ENCODE measurements at places on chromosomes 2 and 18. TPM values are rescaled to one million over a fixed set of nuclear protein-coding genes. Genes with fewer than 3 reads are reported as not detected.
A peak's percentile ranks its signal among the peaks of the same experiment; 100 is the strongest.

GRCh38 chr2:113376253-113376912 is 61.1 kb upstream of the ZNG1B start:
- no peak for DNase-seq

DNA sequence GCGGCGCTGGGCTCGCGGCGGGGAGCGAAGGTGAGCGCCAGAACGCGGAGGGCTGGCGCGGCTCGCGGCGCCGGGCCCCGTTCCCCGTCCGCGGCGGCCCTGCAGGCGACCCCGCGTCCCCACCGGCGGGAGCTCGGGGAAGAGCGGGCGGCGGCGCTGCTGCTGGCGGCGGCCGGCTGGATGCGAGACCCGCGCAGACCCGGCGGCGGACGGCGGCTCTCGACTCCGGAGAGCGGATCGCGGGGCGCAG is 213 bp downstream of the DOK6 start:
- DNase-seq: no peak

DNA sequence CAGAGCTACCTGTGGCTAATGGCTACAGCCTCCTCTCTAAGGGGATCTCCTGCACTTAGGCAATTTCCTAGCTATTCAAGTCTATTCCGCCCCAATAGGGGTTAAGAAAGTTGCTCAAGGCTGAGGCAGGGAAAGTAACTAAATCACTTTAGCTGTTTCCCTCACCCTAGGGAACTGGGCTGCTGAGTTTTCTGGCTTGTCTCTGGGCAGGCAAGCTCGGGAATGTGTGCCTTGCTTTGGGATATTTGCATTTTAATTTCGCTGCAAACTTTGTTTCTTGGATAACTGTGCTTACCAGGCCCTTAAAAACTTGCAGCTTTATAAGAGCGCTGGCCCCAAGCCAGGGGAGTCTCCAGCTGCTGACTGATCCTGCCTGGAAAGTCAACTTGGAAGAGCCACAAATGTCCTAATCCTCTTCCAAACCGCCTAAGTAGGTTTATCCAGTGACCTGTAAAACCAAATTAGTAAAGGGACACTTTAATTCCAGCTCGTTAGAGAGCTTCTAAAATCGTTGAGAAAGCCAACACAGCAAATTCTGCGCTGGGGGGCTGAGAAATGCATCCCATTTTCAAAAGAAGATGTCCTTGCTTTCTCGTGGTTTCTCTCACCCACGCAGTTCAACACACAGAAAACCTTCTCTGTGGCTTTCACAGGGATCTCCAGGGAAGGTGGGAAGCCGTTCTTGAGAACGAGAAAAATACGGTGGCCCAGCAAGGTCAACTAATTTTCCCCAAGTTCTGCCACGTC is 59.5 kb upstream of the SP3 start:
- DNase-seq: no peak

GRCh38 chr2:61658841-61659780 is 121.0 kb upstream of the XPO1 start:
- DNase-seq: peak; percentile 48

DNA sequence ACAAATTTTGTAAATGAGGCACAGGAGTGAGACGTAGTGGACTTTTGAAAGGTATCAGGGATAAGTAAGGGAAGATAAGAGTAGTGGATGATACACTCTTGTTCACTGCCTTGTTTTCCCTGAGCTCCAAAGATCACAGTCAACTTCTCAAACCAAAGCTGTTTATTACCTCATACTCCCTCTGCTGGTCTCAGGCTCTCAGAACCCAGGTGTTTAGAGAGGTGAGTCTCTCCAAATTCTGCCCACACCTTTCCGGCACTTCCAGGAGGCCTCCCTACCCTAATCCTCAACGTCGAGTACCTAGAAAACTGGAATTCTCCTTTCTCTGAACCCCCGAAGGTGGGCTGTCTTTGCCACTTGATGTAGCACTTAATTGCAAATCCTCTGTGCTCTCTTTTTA is 621.1 kb downstream of the BCL11A start:
- no peak for DNase-seq

DNA sequence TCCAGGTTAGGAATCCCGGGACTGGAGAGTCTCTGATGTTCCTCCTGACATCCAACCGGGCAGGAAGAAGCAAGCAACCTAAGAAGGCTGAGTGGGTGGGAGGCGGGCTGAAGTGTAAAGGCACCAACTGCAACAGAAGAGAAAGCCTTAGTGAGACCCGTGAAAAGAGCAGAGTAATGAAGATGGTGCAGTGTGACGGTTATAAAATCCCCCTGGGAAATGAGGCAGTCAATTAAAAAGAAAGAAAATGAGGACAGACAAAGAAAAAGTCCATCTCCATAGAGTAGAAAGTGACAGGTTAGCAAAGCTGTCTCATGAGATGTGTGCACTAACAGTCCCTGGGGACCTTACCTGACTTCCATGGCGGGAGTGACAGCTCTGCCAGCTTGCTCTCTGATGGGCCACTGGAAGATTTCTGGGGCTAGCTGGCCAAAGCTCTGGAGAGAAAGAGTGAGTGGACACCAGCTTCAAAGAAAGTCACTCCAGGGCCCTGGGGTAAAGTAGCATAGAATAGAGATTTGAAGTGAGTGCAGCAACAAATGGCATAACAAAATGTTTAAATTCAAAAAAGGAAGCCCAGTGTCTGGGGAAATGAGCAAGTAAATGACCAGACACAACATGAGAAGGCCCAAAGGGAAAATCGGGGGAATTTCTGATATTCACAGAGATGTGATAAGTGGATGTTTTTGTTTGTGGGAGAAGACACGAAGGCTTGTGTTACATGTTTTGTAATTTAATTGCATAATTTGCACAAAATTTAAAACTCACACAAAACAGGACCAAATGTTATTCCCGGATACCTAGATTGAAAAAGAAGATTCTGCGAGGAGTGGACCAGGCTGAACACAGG is 44.1 kb upstream of the IGFBP2 start:
- no peak for DNase-seq

GRCh38 chr2:51108794-51109193 is 76.9 kb upstream of the NRXN1 start:
- no peak for DNase-seq

DNA sequence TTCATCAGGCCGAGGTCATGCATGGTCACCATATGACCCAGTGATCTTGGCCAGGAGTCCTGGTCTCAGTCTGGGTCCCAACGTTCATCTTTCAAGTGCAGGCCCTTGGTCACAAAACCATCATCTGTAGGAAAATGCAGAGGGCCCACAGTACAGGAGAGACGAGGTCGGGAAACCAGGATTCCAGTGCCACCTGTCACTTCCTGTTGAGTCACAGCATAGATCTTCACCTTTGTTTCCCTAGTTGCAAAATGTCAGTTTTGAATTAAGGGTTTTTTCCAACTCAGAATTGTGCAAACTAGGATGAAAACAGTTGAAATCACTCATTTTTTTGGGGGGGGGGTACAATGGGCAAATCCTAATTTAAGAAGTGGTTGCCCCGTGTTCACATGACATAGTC is 162.2 kb downstream of the INSIG2 start:
- DNase-seq: no peak

GRCh38 chr2:145593280-145593679 is 1073.4 kb upstream of the ZEB2 start:
- no peak for DNase-seq

- DNase-seq: no peak
Observed at GRCh38 chr2:3594493-3595281, at the start of gene COLEC11. Gene COLEC11, plus strand, starts transcription at chr2:3595112. Its CDS starts 9,229 bp downstream, at chr2:3604341.

DNA sequence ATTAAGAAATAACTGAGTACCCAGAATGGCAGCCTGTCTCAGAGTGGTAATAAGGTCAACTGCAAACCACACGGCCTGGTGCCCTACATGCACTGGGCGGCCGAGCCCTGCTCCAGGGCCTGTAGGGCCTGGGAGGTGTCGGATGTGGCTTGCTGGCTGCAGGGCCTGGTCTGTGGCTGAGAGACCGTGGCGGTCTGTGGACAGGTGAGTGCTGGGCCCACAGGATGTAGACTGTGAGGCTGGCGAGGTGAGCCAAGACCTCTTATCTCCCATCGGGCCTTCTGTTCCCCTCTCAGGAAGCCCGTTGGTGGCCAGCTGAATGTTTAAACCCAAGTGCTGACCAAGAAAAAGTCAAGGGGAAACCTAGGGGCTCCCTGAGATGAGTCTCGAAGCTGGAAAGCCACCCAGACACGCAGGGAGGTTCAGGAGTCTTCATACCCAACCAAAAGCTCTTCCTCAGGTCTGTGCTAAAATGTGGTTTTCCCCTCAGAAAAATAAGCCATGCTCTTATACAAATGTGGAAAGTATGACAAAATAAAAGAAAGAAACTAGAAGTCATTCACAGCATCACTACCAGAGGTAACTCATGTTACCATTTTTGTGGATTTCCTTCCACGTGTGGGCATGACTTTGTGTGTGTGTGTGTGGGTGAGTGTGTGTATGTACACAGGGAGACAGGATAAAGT is 47.7 kb upstream of the CTDP1 start:
- no peak for DNase-seq

- no peak for DNase-seq
Observed at GRCh38 chr2:215466097-215466909, 30.4 kb upstream of the FN1 start.

GRCh38 chr18:40133253-40133652 is 1821.8 kb upstream of the PIK3C3 start:
- no peak for DNase-seq

DNA sequence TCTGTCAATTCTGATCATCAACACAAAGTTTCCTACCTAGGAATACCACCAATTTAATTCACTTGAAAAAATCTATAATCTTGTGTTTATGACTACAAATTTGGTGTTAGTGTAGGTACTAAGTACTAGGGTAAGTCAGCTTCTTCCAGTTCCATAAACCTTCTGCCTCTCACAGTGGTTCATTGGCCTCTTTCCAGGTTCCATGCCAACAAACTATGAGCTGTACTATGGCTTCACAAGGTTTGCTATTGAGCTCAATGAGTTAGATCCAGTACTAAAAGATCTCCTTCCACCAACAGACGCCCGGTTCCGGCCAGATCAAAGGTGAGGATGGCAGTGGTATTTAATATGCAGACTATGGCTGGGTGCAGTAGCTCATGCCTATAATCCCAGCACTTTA is 58.8 kb downstream of the PRKRA start:
- no peak for DNase-seq

GRCh38 chr2:150389447-150389846 is 98.0 kb downstream of the RND3 start:
- no peak for DNase-seq

DNA sequence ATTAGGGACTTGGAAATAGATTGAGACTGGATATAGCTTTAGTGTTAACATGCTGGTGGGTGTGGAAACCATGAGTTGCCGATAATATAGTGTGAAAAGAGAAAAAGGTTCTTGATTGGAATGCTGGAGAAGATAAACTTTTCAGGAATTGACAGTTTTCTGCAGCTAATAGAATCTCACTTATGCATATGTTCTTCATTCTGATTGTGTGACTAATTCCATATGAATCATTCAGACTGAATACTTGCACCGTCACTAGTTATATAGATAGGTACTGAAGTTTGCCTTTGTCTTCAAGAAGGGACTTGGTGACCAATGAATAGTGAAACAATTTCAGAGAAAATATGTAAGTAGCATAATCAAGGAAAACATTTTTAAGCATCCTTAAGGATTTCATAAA is 225.7 kb upstream of the FOSL2 start:
- DNase-seq: no peak

- DNase-seq: no peak
Observed at GRCh38 chr2:40474306-40474705, 22.4 kb upstream of the SLC8A1 start.

GRCh38 chr2:176291335-176291734 is 22.1 kb downstream of the MTX2 start:
- no peak for DNase-seq

The ALPG gene
- total RNA-seq: not detected

The ACADL gene
- total RNA-seq: 0.32 TPM

The FAP gene
- not detected for total RNA-seq

The GPC1 gene
- total RNA-seq: 97.8 TPM

The SCYGR4 gene
- 0.14 TPM for total RNA-seq

The TDRD15 gene
- total RNA-seq: not detected

The GAL3ST2 gene
- total RNA-seq: not detected

The CROCC2 gene
- not detected for total RNA-seq

The ERBB4 gene
- 0.32 TPM for total RNA-seq

The CXXC1 gene
- 21.9 TPM for total RNA-seq

All from NCI-H460 (cell line).